ENCODE measurements at places on chromosomes 11 and 22. TPM values are rescaled to one million over a fixed set of nuclear protein-coding genes. Genes with fewer than 3 reads are reported as not detected.

TRIM49 gene
- not detected for total RNA-seq

GRM5 gene
- not detected for total RNA-seq

DNA sequence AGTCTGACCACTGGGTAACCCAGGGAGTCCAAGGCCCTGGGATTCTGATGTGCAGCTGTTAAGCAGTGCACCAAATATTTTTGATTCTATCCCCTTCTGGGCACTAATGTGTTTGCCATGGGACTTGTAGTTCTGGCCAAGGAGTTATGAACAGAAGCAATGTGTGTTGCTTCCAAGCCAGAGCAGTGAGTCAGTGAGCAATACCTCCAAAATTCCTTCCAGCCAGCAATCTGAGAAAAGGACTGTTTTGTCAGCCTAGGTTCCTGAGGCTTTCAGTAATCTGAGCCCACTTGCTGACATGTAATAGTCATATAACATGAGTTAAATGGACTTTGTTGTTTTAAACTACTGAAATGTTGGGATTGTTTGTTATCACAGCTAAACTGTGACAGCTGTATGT, 311.4 kb downstream of the NELL1 start:
- H3K36me3 ChIP-seq = no peaks in the 10 kb centered on the region
- no peaks in the 10 kb centered on the region for H3K4me1 ChIP-seq

- H3K36me3 ChIP-seq = peaks cover 74% of the 10 kb centered on the region
- no peaks in the 10 kb centered on the region for H3K27me3 ChIP-seq
- no peaks in the 10 kb centered on the region for H3K4me1 ChIP-seq
- no peak overlapping the region for H3K27ac ChIP-seq
- no peak overlapping the region for H3K4me3 ChIP-seq
Measured at GRCh38 chr22:50422046-50422445, 52.8 kb downstream of the SBF1 start.

DNA sequence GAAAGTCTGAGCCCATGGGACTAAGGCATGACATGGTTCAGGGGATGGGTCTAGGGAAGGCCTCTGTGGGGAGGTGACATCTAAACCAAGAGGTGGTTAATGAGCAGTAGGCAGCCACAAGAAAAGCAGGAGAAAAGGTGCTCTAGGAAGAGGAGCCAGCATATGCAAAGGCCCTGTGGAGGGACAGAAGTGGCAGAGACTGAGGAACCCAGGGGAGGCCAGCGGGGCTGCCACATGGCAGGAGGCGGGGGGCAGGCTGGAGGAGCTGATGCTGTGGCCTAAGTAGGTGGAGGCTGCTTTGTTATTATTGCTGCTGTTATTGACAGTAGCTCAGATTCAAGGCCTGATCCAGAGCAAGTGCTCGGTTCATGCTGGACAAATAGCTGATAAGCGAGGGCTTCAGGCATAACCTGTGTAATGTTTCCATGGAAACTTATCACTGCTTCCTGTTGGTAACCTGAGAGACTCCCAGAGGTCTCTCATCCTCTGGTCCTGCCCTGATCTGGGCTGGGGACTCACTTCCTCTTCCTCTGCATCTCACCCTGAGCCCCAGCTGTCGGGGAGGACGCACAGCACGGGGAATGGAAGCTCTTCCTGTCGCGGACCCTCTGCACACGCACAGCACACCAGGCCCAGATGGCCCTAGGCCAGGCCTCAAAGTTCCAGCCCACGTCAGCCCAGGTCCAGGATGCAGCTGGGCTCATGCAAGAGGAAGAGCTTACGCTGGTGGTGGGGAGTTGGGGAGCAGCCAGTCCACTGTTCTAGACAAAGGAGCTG, 75.2 kb upstream of the TP53I11 start:
- H3K4me3 ChIP-seq = peak overlapping the region; percentile 54
- H3K27ac ChIP-seq = peak overlapping the region; percentile 93
- DNase-seq = peak; percentile 48
- peaks cover 65% of the 10 kb centered on the region for H3K4me1 ChIP-seq

Data from activated B cell treated with CpG ODN at 0.5 μM for 24 hours (primary cell).